ENCODE measurements at places on chromosomes 7 and 10.

DNA sequence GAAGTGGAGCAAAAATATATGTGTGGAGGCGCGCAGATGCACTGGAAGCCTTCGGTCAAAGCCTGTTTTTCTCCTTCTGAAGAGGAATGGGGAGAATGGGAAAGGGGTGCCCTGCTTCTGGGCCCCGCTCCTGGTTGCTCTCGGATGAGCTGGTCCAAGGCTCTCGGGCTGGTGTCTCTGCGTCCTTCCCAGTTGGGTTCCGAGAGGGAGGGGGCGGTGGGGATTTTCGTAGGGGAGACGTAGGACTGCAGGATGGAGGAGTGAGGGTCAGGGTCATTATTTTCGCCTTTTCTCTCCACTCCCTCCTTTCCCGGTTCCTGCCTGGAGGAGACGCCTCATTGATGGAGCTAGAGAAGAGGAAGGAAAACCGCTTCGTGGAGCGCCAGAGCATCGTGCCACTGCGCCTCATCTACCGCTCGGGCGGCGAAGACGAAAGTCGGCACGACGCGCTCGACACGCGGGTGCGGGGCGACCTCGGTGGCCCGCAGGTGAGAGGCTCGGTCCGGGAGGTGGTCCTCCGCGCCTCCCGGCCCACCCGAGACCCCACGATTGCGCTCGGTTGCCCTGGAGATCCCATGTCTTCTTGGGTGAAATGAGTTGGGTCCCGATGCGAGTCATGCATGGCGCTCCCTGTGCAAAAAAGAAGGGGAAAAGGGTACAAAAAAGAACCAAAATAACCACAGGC is 790 bp downstream of the ADAM22 start:
- peak; percentile 42 for DNase-seq

GRCh38 chr10:21524526-21525366 is 736 bp downstream of the SKIDA1 start:
- DNase-seq, result no peak

- no peak for DNase-seq
Observed at GRCh38 chr7:15820319-15820718, 133.8 kb upstream of the MEOX2 start.

DNA sequence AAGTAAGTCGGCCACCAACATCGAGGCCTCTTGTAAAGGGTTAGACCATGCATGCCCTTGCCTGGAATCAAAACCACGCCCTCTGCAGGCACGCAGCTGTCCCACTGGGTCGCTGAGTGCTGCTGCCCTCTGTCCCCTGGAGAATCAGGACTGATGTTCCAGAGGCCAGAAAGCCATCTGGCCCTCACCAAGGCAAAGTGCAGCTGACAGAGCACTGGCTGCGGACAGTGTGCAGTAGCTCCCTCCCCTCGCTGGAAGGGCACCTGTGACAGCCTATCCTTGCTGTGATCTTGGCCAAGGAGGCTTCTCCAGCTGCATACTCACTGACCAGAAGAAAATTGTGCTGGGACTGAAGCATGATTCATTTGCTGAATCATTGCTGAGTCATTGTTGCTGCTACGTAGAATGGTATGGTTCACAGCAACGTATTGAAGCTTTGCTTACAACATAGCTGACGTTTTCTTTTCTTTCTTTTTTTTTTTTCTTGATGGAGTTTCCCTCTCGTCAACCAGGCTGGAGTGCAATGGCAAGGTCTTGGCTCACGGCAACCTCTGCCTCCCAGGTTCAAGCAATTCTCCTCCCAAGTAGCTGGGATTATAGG is 30.4 kb downstream of the DDC start:
- no peak for DNase-seq

DNA sequence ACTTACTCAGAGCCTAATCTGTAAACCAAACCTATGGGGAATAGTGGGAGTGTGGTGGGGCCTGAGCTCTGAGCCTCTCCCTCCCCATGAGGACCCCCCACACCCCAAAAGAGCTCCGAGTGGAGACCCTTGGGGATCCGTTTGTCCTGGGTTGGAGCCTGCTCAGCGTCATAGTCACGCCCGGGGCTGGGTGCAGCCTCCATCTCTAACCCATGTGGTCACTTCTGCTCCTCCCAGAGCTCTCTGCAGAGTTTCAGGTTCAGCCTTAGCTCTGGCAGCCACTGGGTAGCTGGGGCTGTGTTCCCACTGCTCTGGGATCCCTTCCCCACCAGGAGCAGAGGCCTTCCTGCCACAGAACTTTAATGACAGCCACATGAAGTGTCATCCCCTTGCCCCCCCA is 25.9 kb downstream of the PFKFB3 start:
- no peak for DNase-seq

GRCh38 chr10:4332764-4333458 is 493.1 kb upstream of the AKR1E2 start:
- no peak for DNase-seq

- no peak for DNase-seq
Observed at GRCh38 chr10:102509387-102509786, 5.6 kb downstream of the SUFU start.

- DNase-seq, result no peak
Observed at GRCh38 chr7:66556549-66557213, 72.0 kb upstream of the KCTD7 start.

GRCh38 chr10:47179291-47179647 is 120.7 kb upstream of the GDF10 start:
- DNase-seq, result no peak

GRCh38 chr7:64613653-64614052 is 50.8 kb upstream of the ZNF680 start:
- no peak for DNase-seq

DNA sequence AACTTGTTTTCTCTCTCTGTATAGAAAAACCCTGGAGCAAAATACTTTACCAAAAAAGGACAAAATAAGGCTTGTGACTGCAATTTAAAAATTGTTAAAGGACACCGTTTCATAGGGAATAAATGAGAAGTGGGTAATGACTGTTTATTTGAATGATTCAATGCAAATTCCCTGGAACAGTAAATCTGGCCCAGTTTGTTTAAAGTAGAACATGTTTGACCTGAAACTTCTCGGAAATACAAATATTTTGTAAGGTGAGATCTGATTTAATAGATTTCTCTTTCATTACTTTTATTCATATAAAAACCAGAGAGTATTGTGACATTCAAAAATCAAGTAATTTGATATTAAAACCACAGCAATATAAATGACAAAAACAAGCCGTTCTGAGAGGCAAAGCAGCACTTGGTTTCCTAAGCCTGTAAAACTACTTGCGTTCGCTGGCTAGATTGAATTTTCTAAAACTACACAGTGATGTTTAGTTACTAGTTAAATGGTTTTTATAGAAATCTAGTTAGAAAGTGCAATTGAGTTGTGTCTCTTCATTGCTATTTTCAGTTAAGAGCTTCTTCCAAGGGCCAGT is 76.8 kb upstream of the PITRM1 start:
- DNase-seq, result no peak

- peak; percentile 37 for DNase-seq
Observed at GRCh38 chr10:97333601-97334369, 744 bp downstream of the FRAT2 start.

DNA sequence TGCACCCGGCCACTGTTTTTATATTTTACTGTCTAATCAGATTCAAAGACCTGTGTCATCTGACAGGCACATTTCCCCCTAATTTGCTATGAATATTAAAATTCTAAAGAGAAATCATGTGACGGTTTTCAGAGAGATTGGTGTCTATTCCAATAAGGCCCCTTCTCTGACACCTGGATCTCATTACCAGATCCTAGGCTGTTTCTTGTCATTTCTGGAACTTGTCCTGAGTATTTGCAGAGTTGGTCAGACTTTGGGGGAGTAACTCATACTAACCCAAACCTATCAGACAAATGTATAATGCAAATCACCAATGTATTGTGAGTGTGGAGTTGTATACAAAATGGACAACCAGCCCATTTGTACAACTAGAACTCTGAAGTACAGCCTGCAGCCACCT is 29.5 kb downstream of the MYO1G start:
- no peak for DNase-seq

GRCh38 chr10:5685764-5686240 is 1.2 kb downstream of the TASOR2 start:
- DNase-seq, result no peak

DNA sequence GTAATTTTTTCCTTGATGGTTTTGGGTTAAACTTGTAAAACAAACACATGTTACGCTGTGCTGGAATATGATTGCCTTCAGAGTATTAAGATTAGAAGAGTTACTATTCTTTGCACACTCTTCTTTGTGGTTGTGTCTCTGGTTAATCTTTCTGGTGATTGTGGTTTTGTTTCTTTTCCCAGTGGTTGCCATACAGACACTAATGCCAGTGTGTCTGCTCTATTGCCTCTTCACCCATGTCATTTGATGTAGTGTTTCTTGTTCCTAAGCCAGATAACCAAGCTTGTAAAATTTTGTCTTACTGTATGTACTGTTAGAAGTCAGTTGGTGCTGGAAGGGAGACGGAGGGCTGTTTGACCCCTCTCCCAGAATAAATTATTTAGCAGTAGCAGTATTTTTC is 124.8 kb downstream of the PHTF2 start:
- no peak for DNase-seq

- DNase-seq, result no peak
Observed at GRCh38 chr7:150947241-150947745, 30.8 kb downstream of the KCNH2 start.

DNA sequence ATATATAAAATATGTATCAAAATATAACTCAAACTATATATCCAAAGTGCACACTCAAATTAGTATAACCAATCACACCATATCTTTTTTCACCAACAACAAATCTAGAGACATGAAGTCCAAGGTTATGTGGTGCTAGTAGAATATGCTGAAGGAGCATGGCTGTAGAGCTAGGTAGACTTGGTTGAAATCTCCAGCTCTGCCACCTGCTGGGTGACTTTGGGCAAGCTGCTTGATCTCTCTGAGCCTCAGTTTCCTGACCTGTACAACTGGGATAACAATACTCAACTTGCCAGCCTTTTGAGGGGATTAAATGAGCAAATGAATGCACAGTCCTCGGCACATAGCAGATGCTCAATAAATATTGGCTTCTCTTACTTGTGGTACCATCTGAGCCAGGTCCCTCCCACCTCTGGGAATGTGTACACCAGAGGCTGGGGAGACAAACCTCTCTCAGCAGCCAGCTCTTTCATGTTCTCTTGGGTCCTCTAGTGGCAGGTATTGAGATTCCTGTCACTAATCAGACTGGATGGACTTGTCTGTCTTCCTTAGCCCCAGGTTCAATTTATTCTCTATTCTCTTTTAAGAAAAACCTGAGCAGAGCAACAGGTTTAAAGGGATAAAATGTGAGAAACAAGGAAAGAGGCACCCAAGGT is 94.3 kb upstream of the PDE1C start:
- peak; percentile 73 for DNase-seq

DNA sequence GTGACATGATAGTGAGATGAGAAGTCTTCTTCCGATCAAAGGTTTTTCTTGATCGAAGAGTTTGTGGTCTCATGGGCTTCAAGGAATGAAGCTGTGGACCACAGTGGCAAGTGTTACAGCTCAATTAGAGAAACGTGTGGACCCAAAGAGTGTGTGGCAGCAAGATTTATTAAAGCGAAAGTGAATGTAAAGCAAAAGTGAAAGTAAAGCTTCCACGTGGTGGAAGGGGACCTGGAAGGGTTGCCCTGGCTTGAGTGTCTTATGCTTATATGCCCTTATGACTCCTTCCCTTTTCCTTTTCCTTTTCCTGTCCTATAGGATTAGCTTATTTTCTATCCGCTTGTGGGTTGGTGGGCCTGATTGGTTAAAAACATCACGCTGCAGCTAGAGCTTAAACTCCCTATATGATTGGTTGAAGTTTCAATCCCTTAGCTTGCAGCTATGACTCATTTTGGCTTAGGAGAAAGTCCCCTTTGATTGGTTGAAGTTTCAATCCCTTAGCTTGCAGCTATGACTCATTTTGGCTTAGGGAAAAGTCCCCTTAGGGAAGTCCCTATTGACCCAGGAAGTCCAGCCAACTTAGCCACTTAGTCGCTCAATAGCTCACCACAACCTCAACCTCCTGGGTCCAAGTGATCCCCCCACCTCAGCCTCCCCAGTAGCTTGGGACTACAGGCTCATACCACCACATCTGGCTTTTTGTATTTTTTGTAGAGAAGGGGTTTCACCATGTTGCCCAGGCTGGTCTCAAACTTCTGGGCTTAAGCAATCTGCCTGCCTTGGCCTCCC is 34.7 kb downstream of the MRPS24 start:
- no peak for DNase-seq

GRCh38 chr7:143002898-143003297 is 24.0 kb downstream of the OR9A2 start:
- no peak for DNase-seq

- no peak for DNase-seq
Observed at GRCh38 chr7:127608446-127608845, 9.5 kb downstream of the PAX4 start.

DNA sequence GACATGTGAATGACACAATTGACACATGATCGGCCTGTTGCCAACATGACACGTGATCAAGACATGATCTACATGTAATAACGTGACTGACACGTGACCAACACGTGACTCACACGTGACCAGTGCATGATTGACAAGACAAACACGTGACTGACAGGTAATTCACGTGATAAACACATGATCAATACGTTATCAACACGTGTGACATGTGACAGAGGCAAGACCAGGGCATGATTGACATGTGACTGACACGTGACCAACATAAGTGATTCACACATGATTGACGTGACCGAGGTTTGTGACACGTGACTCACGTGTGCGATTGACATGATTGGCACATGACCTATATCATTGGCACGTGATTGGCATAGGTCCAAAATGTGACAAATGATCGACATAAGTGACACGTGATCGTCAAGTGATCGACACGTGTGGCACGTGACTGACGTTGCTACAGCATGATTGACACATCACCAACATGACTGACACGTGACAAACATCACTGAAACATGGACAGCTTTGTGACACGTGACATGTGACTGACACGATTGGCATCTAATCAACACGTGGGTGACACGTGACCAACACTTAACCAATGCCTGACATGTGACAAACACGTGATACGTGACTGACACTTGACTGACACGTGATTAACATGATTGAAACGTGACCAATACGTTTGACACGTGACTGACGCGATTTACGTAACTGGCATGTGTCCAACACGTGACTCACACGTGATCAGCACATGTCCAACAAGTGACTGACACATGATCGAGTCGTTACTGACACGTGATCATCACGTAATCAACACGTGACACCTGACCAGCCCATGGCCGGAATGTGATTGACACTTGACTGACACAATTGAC is 23.0 kb downstream of the CRPPA start:
- DNase-seq, result no peak

DNA sequence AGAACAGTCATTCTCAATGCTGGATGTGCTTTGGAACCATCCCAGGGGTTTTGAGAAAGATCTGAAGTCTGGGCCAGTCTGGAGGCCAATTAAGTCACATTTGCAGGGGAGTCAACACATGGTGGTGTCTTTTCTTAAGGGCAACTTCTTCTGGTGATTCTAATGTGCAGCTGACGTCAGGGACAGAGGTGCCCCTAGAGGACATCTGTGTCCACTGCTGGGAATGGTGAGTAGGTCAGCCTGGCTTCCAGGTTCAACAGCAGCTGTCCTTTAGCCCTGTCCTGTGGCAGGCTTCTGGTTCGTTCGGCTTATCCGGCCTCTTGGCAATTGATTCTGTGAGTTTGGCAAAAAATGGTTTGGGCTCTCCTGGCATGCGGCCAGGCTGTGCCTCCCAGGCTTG is 269.7 kb upstream of the HABP2 start:
- DNase-seq, result no peak

- DNase-seq, result no peak
Observed at GRCh38 chr10:24947304-24948097, 4.9 kb downstream of the PRTFDC1 start.

Measured in iPS-NIHi11 (cell line).